Activated CD4-positive, CD25-positive, alpha-beta regulatory T cell (primary cell): ENCODE measurements at places on chromosomes 7 and 10.
A peak's percentile ranks its signal among the peaks of the same experiment; 100 is the strongest.

DNA sequence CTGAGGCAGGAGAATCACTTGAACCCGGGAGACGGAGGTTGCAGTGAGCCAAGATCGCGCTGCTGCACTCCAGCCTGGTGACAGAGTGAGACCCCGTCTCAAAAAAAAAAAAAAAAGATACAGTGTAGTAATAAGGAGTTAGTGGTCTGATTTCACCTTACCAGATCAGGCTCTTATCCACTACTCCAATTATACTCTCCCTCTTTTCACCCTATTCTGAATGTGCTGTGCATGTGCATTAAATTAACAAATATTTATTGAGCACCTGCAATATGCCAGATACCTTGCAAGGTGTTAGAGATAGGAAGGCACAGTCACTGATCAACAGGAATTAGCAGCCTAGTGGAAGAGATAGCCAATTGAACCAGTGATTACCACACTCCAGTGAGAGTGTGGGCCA, 241.9 kb upstream of the LRGUK start:
- DNase-seq = no peak

DNA sequence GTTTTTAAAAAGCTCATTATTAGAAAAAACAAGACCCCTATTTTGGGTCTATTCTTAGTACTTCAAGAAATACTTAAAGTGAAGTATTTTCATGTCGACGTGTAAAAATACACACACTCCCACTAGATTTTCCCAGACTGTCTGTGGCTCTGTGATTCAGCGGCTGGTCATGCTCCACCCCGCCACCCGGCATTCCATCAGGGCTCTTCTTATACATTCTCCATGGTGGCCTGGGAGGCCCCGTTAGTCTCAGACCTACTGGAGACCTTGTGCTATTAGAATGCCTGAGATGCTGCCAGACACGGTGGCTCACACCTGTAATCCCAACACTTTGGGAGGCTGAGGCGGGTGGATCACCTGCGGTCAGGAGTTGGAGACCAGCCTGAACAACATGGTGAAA, 13.1 kb downstream of the TECPR1 start:
- DNase-seq = no peak

DNA sequence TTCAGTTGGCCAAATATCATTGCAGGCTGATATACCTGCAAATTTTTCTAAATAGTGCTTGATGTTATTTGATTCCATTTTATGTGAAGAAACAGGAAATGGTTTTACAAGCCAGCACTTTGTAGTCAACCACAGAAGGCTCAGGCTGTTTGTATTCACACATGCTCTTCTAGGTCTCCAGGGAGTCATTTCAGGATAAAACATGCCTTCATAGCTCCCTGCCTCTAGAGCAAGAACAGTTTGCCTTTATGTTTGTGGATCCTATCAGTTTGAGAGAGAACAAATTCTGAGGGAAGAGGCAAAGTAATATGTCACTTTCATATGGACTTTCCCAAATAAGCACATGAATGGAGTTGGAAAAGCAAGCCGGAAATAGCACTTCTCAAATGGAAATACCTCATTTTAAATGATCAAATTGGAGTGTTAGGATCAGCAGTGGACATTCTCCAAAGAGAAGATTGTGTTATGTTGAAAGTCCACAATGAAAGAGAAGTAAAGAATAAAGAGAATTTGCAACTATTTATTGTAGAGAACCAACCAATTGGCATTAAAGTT, 277.6 kb downstream of the KCND2 start:
- DNase-seq = no peak

- DNase-seq = no peak
These were observed 7.6 kb downstream of the IQCE start for GRCh38 chr7:2566348-2566889.

GRCh38 chr10:103541616-103542015, 48.1 kb downstream of the NEURL1 start:
- no peak for DNase-seq

- DNase-seq = no peak
These were observed 309.2 kb downstream of the FGFR2 start for GRCh38 chr10:121288864-121289661.

DNA sequence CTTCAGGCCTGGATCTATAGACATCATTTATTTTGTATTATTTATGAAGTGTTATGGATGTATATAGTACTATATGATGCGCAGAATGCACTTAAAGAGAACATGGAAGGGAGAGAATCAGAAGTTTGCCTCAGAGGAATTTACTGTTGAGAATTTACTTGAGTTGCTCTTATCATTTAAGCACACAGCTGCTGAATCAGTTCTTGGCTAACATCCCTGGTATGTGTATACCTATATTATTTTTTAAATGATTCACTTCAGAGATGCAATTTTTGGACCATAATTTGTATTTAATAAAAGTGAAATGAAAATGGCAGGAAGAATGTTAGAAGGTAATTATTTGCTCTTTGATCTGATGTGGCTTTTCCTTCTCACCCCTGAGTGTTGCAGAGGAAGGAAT, 191.6 kb downstream of the BICC1 start:
- no peak for DNase-seq

GRCh38 chr10:60175441-60175971, 214.2 kb downstream of the ANK3 start:
- no peak for DNase-seq

DNA sequence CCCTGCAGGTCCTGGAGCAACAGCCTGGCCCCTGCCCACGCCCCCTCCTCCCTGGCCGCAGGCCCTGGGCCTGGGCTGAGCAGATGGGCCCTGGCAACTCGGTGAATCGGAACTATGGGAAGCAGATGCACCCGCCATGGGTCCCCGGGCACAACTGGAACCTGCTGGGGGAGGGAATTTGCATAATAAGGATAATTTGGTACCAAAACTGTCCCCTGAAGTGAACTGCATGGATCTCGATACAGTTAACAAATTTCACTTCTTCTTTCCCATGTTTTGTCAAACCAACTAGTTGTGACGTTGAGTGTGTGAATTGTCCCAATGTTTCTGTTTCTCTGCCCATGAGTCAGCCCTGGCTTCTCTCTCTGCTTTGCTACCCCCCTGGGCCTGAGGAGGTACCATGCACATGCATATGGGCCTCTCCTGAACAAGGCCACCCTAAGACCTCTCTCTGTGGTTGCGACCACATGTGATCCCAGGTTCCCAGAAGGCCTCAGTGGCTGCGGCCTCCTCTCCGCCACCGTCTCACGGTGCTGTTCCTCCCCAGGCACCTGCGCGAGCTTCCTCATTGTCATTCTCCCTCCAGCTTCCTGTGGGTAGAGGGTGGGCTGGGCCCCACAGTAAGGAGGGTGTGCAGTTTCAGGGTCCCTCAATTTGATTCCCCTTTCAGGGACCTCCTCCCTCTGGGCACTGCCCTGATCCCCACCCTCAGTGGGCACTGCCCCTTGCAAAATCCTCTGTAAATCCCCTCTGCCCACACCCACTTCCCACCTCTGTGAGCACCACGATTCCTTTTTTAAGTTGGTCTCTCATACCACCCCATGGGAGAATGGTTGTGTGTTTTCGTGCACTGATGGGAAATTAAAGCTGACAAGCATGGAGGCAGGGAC, 40.0 kb downstream of the FIGNL1 start:
- DNase-seq = no peak

- DNase-seq = peak; percentile 45
These were observed at the start of gene PRKAG2 for GRCh38 chr7:151876899-151877777. Gene PRKAG2, minus strand, starts transcription at chr7:151877115. Its CDS starts 495 bp downstream, at chr7:151876620.

DNA sequence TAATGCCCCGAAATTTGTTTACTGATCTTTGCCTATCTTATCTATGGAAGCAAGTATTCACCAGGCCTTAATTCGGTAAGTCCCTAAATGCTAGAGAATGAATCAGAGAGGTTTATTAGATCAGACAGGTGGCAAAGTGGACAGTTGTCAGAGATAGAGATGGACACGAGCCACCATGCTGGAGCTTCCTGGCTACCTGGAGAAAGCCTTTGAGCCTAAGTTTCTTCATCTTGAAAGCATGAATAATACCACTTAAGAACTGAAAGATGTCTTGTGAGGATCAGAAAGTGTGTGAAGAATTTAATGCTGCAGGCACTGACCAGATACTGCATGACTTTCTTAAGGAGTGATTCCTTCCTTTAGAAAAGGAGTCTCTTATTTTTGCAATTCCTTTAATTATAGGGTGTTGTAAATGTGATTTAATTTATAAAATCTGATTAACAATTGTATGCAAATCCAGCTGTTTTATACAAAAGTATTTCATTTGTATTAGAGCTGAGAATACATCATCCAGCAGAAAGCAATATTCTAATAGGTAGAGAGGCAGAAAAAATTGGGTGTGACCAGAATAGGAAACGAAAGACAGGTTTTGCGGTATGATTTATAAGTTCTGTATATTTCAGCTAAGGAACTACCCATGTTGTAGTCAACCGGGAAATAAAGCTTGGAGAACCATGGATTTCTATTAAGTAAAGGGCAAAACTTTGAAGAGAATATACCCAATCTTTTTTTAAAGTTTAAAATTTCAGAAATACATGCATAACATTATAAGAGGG, 82.7 kb downstream of the SMURF1 start:
- no peak for DNase-seq
